ENCODE measurements at places on chromosomes 13 and 19. TPM values are rescaled to one million over a fixed set of nuclear protein-coding genes. Genes with fewer than 3 reads are reported as not detected.

The ITGBL1 gene
- total RNA-seq, result 14.3 TPM

The CD33 gene
- total RNA-seq, result 0.13 TPM

The CYSLTR2 gene
- not detected for total RNA-seq

The ZIM2 gene
- total RNA-seq, result not detected

The PALM3 gene
- total RNA-seq, result 0.54 TPM

The ZNF253 gene
- total RNA-seq, result 8.9 TPM

The FCAR gene
- not detected for total RNA-seq

The FPR2 gene
- total RNA-seq, result not detected

The OSCAR gene
- 6.8 TPM for total RNA-seq

DNA sequence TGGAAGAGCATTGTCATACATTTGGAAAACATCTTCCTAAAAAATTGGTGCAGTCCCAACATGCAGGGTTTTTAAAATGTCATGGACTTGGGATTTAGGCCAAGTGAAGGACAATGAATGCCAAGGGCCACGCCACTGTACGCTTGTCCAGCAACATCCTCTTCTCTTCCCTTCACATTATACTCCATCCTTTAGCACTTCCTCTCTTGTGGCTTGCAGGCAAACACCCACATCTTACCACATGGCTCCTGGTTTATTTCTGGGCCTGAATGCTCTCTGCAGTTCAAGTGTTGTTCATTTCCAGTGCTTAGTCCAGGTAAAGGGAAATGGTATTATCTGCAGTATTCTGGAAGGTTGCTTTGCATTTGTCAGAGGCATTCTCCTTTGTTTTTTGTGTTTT, 45.0 kb downstream of the CBY2 start:
- no peak for DNase-seq

DNA sequence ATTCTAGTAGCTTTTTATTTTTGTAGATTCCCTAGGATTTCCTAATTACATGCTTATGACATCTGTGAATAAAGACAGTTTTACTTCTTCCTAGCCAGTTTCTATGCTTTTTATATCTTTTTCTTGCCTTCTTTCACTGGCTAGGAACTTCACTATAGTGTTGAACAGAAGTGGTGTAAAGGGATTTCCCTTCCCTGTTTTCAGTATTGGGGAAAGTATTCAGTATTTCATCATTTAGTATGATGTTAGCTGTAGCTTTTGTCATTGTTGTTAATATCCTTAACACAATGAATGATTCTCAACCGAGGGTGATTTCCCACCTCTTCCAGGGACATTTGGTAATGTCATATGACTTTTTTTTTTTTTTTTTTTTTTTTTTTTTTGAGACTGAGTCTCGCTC, 77.3 kb downstream of the SLC6A16 start:
- DNase-seq, result no peak

- DNase-seq, result no peak
Measured at GRCh38 chr13:41691274-41691673, 233.9 kb downstream of the RGCC start.

- DNase-seq, result no peak
Measured at GRCh38 chr13:27483421-27483820, 33.1 kb upstream of the MTIF3 start.

GRCh38 chr13:42393573-42394360, 121.8 kb downstream of the AKAP11 start:
- DNase-seq, result no peak

GRCh38 chr13:39196965-39197646, 158.8 kb downstream of the NHLRC3 start:
- no peak for DNase-seq

DNA sequence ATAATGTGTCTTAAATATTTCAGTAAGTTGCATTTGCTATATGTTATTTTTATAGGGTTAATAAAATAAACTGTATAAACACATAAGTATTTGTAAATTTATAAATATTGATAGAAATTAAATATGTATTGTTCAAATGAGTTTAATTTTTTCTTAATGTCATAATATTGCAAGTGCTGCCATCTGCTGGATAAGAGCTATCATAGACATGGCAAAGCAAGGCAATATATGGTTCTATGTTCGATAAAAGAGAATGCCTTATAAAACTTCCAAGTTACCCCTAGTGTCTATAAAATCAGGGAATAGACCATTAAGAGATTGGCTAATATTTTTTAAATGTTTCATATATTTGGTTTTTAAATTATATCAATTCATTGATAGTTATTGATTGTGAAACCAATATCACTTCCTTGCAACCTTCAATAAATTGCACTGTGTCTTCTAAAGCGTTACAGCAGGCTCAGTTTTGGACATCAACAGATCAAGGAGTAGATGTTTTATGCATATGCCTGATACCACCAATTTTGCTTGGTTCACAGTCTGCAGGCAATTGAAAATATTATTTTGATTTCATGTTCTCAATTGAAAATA, 29.0 kb upstream of the SLITRK6 start:
- DNase-seq, result no peak

GRCh38 chr19:30602661-30603350, 230.6 kb downstream of the ZNF536 start:
- DNase-seq, result no peak

- DNase-seq, result no peak
Measured at GRCh38 chr13:75875450-75875849, 239.3 kb downstream of the LMO7 start.

- no peak for DNase-seq
Measured at GRCh38 chr19:29674374-29675119, 9.3 kb downstream of the PLEKHF1 start.

GRCh38 chr19:35408284-35409171, 37.7 kb downstream of the GPR42 start:
- no peak for DNase-seq

DNA sequence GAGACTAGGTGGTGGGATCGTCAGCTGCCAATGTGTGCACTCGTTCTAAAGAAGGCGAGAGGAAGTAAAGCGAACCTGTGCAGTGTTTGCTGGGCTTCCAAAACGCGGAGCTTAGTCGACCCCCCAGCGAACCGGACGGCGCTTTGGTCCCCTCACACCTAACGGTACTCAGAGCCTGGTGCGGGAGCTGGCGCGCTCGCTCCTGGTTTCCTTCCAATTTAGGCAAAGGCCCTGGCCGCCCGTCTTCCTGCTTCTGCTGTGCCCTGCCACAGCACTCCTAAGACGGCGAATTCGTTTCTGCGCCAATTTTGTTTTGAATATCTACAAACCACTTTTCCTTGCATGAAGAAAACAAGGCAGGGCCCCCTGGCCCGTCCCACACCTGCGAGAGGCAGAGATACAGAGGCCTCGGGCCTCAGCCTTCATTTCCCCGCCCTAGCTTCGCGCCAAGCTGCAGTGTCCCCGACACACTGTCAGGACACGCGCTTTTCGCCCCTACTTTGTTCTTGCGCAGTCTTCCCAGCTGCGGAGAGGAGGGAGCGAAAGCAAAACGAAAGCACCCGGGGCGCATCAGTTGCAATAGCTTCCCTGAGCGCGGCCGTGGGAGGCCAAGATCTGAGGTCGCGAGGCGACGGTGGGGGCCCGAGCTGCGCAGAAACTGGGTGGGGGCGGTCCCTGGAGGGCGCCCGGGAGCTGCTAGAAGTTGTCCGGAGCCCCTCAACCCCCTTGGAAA, 111.9 kb downstream of the KCNRG start:
- no peak for DNase-seq

DNA sequence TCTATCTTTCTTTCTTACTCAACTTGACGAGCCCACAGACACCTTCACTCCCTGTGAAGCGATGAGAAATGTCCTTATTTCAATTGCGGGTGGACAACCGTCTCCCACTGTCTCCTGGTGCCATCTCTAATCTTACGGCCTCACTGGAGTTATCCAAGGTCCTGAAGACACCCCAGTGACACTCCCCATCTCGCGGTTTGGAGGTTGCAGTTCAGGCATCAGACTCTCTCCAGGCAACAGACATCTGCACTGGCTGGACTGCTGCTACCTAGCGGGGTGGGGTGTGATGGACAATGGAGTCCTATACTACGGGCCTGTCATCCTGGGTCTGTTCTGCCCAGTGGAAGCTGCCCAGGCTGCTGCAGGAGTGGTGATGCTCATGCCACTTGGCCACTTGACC, 18.3 kb upstream of the IRS2 start:
- DNase-seq, result no peak

- DNase-seq, result no peak
Measured at GRCh38 chr19:32674153-32674930, 638 bp downstream of the ANKRD27 start.

GRCh38 chr19:56896095-56896494, 55.6 kb upstream of the PEG3 start:
- no peak for DNase-seq

DNA sequence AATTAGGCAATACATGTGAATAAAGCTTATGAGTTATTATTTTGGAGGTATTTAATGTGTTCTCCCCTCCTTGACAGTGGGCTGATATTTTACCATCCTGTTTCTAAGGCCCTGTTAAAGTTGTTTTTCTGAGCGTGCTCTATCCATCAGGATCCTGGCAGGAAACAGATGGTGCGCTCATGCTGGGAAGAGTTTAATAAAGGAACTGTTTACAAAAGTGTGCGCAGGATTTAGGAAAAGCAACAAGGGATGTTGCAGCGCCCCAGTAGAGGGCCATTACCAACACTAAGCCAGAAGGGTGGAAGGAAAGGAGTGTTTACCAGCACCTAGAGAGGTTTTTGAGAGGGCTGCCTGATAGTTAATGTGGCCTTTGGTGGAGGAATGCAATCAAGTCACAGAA, 374.5 kb downstream of the KCNRG start:
- DNase-seq, result no peak

DNA sequence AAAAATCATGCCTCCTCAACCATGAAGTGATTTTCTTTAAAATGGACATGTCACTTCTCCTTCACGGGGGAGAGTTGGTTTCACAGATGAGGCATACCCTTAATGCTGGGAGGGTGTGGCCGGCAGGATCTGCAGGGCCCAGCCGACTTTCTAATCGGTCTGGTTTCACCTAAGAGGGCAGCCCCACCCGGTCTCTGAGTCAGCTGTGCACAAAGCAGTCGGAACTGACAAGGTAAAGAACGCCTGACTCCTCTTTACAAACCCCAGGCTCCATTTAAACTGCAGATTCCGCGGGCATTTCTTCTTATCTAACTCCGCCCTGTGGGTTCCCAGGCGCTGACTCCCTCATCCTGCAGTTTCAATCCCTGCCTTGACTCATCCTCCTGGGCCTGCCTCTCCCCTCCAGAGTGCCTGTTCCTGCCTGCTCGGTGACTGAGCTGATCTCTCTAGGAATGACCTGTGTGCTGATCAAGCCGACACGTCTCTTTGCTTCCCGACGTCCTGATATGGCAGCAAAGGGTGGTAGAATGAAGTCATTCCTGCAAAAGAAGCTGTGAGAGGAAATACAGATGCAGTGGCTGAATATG, 63.4 kb downstream of the EFNB2 start:
- peak; percentile 1 for DNase-seq

- DNase-seq, result no peak
Measured at GRCh38 chr19:40718774-40719391, 2.0 kb downstream of the ITPKC start.

DNA sequence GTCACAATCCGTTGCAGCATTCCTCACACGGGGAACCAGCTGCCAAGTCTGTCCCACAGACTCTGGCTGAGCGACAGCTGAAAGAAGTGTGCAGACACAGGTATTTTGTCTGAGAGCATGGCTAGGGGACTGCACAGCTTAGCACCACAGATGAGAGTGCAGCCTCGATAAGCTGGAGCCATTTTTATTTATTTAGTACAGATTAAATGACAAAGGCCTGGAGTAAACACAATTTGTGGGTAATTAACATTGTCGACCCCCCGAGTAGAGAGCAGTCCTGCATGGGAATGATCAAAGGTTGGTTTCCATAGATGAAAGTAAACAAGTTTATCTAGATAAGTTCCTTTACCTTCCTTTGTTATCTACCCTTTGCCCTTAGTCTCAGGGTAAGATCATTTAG, 836.2 kb downstream of the DACH1 start:
- no peak for DNase-seq

DNA sequence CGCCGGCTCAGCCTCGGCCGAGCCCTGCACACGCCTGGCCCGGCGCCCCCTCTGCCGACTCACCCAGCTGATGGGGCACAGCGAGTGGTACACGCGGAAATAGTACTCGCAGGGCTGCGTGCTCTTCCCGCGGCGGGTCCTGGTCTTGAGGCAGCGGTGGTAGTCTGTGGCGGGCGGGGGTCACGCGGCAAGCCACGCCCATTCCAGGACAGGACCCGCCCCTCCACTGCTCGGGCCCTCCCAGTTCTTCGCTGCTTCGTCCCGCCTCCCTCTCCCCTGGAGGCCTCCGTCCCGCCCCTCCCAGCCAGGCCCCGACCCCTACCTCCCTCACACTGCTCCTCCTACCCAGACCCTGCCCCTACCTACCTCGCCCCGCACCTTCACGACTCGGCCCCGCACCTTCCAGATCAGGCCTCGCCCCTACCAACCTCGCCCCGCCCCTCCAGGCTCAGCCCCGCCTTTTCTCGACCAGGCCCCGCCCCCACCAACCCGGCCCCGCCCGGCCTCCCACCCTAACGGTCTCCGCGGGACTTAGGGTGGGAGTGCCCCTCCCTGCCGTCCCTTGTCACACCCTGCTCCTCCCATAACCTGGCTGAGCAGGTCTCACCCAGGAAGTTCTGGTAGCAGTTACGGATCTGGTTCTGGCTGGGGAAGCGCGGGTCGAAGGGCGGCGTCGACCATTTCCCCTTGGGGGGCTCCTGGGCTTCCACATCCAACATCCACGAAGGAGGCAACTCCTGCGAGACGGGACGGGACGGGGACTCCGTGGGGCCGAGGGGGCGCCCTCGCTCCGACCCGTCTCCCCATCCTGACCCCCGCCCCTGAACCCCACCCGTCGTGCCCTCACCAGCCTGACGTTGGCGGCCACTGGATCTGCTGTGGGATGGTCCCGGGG, 469 bp downstream of the COX6B2 start:
- no peak for DNase-seq

GRCh38 chr13:21901811-21902708, 231.2 kb downstream of the FGF9 start:
- no peak for DNase-seq

GRCh38 chr13:44181931-44182330, 191.7 kb upstream of the SERP2 start:
- no peak for DNase-seq

GRCh38 chr13:99878921-99879610, 92.5 kb downstream of the ZIC5 start:
- no peak for DNase-seq

DNA sequence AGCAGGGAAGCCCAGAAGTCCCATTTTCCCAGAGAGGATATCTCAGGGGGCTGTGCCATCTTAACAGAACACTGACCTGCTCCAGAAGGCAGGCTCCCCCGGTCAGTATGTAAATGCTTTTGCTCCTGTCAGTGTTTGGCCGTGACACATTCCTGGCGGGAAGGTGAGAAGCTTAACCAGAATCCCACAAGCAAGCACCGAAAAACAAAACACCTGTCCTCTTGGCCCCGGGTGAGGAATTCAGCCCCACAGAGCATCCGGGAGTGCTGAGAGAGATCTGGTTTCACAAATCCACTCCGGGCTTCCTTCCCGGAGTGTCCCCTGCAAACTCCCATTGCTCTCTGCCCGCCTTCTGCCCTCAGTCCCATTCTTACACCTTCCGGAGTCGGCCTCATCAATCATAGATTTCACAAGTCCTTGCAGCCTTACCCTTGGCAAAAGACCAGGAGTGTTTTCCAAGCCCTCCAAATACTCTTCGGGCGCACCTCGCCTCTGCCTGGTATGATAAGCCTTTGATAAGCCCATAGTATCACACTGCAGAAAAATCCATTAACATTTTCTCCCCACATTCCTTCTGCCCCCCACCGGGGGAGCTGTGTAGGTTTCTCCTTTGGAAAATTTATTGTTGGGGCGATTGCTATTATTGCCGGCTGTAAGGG, 12.2 kb downstream of the TPM4 start:
- DNase-seq, result no peak
